Activated CD4-positive, alpha-beta T cell treated with anti-CD3 and anti-CD28 coated beads, Interleukin-10, Interleukin-2, amounts not matched to agents 100 ng/mL and 50 ng/mL, durations not matched to agents 16 hours and 8 hours (primary cell): ENCODE measurements at places on chromosomes 6 and 20.

- no peak for DNase-seq
Observed at GRCh38 chr6:144718431-144718830, 433.3 kb downstream of the UTRN start.

GRCh38 chr20:48574383-48574782 lies 253.4 kb downstream of the PREX1 start:
- DNase-seq: peak; percentile 13

DNA sequence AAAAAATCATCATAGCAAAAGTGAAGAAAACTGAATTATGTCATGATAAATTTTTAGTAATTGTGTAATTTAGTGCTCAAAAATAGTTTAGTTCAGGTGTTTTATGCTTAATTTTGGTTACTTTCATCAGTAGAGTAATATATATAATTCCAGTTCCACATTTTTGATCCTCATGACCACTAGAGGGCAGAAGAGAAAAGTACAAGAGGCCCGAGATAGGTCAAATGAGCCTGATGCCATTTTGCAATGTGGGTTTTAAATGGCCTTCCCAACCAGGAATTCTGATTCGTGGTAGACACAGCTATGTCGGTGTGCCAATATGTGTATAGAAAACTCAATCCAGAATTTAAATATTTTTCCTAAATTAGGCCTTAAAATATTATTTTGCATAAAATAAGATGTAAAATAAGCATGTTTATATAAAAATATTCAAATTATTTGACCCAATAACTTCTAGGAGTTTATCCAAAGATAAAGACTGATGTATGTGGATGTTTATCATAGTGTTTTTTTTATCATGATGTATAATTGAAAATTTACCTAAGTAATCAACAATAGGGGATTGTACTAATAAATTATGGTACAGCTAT lies 159.7 kb upstream of the RPS6KA2 start:
- peak; percentile 68 for DNase-seq

GRCh38 chr20:37977338-37977737 lies 55.9 kb downstream of the TTI1 start:
- no peak for DNase-seq

GRCh38 chr20:20410678-20411077 lies 42.8 kb downstream of the INSM1 start:
- DNase-seq: no peak

DNA sequence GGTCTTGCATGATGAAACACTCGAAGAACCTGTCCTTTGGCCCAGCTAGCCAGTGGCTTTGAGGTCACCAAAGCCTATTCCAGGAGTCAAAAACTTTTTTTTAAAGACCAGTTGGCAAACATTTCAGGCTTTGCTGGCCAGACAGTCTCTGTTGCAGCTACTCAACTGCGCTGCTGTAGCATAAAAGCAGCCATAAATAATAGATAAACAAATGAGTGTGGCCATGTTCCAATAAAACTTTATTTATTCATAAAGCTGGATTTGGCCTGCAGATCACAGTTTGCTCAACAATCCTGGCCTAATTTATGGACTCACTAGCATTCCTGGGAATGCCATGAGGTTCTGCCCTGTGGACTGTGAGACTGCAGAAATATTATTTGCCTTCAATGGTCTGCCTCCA lies 68.8 kb upstream of the LTV1 start:
- DNase-seq: no peak

GRCh38 chr6:49097116-49097515 lies 365.9 kb downstream of the MMUT start:
- DNase-seq: no peak

GRCh38 chr6:134848076-134848475 lies 101.8 kb downstream of the ALDH8A1 start:
- no peak for DNase-seq

- no peak for DNase-seq
Observed at GRCh38 chr20:22449188-22449973, 135.0 kb downstream of the FOXA2 start.

DNA sequence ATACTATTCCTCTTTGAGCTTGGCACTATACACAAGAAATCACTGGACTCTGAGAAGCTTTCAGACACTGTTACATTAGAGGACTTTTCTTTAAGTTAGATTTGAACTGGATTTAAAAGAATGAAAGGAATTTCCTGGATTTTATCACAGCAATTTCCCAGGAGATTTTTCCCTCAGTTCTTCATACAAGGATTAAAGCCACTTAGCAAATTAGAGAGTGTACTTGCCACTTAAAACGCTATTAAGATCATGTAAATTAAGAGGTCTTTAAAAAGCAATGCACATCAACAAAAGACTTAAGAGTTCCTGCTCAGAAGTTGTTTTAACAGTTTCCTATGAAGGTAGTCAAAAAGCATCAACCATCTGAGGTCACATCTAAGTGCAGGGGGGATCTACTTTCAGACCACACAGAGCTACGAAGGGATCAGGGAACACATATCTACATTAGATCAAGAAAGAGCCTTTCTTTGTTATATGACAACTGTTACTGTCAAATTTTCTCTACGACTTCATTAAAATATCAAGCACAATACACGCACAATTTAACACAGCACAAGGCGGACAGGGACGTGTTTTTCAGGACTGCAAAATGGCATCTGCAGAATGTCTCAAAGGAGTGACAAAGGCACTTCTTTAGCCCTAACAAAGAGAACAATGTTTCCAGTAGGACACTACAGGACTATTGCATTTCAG lies 65.8 kb downstream of the EPB41L2 start:
- no peak for DNase-seq
